ENCODE measurements at places on chromosomes 16 and 17.

GRCh38 chr16:72794319-72794718, 253.6 kb downstream of the ZFHX3 start:
- no peak for DNase-seq

- DNase-seq, result peak; percentile 10
These were observed 61.4 kb downstream of the ZNF18 start for GRCh38 chr17:11935734-11936406.

DNA sequence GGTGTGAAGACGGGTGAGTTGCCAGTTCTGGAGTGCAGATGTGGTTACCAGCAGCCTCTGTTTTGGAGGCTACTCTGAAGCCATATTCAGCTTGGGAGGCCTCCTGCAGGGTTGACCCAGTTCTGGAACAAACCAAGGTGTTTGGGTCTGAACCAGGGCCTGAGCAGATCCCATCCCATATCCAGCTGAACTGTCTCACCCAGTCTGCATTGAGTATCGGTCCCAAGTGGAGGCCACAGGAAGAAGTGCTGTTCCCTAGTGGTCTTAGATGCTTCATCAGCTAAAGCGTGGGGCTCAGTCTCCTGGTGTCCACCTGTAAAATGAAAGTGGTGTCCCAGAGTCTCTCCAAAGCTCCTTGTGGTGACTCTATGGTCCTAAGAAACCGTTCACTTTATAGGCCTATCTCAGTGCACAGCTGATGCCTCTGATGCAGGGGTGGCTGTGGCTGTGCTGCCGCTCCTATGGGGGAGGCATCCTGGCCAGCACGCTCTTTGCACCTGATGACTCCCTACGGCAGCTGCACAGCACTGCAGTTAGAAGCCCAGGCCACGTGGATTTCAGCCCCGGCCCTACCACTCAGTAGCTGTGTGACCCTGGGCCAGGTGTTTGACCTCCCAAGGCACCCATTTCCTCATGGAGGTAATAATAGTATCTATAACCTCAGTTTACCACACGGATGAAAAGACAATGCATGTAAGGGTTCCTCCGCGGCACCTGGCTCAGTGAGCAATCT, 21.0 kb downstream of the CBX4 start:
- no peak for DNase-seq

DNA sequence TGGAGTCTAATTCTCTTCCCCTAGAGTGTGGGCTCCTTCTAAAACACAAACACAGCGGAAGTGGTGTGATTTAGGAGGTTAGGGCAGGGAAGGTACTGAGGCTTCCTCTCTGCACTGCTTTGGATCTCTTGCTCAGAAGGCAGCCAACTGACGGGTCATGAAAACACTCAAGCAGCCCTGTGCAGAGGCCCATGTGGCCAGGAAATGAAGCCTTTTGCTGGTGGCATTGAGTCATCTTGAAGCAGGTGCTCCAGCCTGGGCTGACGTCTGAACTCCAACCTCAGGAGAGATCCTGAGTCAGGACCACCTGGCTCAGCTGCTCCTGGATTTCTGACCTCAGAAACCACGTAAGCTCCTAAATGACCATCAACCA, 72.9 kb downstream of the MRM1 start:
- DNase-seq, result no peak

DNA sequence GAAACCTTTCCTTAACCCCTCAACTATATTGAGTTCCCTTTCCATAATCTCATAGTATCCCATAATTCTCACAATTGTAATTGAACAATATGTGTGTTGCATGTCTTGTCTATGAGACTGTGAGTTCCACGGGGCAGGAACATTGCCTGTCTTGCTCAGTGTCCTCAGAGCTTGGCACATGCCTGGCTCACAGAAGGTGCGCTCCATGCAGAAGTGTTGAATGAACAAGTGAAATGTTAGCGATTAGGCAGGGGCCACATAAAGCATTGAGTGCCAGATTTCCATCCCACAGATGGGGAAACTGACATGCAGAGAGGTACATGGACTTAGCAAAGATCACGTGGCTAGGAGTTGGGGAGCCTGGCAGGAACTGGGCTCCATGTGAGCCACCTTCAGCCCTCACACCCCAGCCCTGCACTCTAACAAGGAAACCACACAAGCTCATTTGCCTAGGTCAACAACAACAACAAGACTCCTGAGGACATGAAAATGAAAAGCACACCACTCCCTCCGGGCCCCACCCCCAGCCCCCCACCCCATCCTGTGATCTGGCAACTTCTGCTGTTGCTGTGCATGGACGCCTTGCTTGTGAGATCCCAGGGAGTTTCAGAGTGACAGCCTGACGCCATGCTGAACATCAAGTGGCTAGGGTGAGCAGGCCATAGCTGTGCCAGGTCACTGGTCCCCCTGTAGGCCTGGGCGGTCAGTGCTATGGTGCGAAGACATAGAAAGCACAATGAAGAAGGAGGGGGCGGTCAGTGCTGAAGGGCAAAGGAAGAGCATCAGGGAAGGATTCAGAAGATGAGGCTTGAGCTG, 5.0 kb downstream of the PIK3R5 start:
- no peak for DNase-seq

GRCh38 chr17:75610103-75610984, 22.7 kb downstream of the MYO15B start:
- no peak for DNase-seq

- no peak for DNase-seq
These were observed 10.7 kb downstream of the GUCY2D start for GRCh38 chr17:8012996-8013640.

DNA sequence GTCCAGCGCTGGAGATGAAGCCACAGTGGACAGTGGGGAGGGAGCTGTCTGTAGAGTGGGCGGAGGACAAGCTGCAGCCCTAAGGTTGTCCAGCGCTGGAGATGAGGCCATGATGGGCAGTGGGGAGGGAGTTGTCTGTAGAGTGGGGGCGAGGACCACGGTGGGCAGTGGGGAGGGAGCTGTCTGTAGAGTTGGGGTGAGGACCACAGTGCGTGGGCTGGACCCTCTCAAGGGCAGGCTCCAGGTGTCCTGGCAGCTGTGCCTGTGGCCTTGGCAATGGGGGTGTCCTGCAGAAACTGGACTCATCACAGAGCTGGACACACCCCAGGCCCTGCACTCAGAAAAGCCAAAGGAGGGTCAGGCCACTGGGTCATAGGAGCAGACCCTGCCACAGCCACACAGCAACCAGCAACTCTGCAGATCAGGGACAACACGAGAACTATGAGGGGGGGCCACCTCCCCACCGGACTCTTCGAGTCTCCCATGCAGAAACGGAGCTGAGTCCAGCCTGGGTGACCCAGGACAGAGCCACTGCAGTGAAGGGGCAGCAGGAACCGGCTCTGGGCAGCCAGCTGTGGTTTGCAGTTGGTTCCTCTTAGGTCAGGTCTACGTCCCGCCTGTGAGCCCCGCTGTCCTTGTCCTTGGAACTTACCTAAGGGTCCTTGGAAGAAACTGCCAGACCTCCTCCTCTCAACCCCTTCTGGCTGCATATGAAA, 33.4 kb upstream of the CBFA2T3 start:
- no peak for DNase-seq

DNA sequence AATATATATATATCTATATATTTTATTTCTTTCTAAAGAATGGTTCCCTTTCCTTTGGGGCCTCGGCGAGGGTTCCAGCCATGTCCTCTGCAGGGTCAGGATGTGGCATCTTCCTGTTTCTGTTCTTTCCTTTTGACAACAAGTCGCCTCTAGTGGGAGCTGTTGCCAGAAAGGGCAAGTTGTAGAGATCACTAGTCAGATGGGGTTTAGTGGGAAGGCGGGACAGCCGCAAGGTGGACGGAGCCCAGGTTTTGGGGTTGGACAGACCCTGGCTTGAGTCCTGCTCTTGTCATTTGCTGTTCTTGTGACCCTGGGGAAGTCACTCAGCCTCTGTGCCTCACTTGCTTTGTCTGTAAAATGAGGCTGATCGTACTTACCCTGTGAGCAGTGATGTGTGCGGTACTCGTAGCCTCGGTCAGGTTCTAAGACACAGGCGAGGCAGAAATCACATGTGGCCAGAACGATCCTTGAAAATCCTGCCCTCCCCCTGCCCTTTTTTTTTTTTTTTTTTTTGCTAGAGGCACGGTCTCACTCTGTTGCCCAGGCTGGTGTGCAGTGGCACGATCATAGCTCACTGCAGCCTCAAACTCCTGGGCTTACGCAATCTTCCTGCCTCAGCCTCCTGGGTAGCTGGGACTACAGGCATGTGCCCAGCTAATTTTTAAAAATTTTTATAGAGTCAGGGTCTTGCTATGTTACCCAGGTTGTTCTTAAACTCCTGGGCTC, 80.1 kb downstream of the ABCC6 start:
- no peak for DNase-seq

DNA sequence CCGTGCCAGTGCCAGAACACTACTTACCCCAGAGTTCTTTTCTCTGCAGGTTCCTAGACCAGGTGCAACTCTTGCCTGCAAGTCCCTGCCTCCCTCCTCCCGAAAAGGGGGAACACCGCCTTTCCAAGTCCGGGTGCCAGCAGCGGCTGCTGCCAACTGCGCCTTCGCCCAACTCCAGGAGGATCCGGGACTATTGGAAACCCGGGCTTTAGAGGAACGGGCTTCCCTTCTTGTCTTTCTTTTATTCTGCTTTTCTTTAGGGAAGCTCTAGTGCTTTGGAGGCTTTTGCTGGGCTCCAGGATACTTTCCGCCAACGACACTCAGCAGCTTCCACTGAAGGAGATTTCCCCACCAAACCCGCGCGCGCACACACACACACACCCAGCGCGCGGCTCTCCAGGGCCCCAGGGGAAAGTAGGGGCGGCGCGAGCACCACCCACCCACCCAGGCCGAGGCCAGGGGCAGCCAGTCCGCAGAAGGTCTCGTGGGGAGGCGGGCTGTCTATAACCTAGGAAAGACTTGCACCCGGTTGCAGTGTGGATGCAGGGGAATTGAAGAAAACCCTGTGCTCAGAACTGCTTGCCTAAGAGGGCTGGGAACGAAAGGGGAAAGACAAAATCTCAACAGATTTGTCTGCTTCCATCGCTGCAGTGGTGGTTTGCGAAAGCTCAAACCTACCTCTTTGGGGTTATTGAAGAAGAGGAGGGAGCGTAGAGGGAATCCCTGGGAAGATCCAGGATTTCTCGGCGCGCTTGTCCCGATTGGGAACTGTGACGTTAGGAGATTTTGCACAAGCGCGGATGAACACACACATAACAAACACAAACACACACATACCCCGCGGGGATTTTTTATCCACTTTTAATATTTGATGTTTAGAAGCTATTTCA, 977 bp upstream of the CA10 start:
- no peak for DNase-seq

- peak; percentile 5 for DNase-seq
These were observed 1576.8 kb downstream of the CDH8 start for GRCh38 chr16:60459463-60459862.

DNA sequence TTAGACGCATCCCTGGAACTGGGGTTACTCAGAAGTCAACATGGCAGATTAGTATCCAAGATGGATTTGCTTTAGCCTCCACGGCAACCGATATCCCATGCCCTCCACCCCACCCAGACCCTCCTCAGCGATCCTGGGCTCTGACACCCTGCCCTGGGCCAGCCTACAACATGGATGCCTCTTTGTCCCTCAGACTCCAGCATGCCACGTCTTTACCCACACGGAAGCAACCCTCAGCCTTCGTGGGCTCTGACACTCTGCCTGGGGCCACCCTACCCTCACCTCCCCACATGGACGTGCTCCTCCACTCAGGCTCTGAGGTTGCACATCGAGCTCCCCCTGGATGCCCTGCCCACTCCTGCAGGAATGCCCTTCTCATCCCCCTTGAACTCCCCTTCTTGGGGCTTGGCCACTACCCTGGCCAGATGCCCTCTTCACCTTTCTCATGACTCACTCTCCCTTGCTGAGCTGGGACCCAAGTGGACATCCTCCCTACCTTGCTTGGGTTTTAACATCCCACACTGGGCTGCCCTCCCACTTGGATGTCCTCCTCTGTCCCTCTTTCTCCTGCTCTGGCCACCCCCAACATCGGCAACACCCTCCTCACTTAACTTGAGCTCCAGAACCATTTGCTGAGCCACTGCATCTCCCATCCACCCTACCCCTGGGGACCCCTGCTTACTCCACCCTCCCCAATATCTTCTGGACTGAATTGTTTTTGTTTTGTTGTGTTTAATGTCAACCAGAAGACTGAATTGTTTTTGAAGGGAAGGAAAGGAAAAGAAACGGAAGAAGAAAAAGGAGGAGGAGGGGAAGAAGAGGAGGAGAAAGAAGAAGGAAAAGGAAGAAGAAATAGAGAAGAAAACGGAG, 18.3 kb upstream of the TMEM92 start:
- no peak for DNase-seq

GRCh38 chr17:78573955-78574354, 3.2 kb downstream of the DNAH17 start:
- no peak for DNase-seq

GRCh38 chr16:49307176-49307575, 25.5 kb upstream of the CBLN1 start:
- DNase-seq, result no peak

DNA sequence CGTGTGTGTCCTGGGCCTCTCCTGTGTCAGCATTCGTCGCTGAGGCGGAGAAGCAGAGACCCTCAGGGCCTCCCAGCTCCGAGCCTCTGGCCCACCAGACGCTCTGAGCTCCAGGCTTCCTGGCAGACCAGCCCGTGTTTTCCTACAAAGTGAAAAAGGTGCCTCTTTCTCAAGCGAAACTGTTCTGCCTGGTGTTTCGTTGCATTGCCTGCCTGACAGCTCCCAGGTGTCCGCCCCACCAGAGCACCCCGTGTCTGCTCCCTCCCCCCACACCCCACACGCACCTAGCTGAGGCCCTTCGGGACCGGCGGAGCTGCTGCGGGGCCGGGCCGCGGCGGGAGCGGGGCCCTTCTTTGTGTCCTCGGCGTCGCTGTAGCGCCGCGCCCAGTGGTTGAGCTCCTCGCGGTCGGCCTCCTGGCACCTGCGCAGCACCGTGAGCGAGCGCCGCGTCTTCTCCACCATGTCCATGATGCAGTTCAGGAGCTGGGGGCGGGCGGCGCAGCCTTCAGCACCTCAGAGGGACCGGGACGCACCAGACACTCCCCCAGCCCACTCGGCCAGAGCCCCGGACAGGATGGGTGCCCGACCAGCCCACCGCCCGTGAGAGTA, 14.7 kb upstream of the PABPN1L start:
- no peak for DNase-seq

DNA sequence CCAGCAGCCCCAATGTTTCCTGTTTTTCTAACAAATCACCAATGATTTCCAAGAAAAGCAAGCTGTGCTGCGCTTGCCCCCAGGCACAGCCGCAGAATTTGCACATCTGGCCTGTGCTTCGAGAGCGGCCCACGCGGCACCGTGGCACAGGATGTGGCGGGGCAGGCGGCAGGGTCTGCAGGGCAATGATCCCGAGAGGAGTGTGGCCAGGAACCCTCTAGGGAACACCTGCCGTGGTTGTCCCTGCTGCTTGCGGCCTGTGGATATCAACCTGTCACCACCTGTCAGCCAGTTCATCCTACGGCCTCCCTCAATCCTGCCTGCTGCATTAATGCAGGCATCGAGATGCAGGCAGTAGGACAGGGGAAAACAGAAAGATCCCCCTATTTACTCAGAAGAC, 24.0 kb downstream of the PIK3R5 start:
- no peak for DNase-seq

GRCh38 chr17:31296142-31296541, 897 bp downstream of the OMG start:
- no peak for DNase-seq

GRCh38 chr16:54935266-54935968, 4.8 kb downstream of the IRX5 start:
- DNase-seq, result no peak
